Activated T-helper 1 cell treated with anti-CD3 and anti-CD28 coated beads, Interleukin-2, amount 50 U/mL, for 16 hours (primary cell): ENCODE measurements at places on chromosomes 7 and 10.
A peak's percentile ranks its signal among the peaks of the same experiment; 100 is the strongest.

GRCh38 chr7:135184254-135184841 is 13.8 kb upstream of the CYREN start:
- DNase-seq, result no peak

GRCh38 chr7:127532151-127532550 is 53.2 kb downstream of the GCC1 start:
- DNase-seq, result no peak

DNA sequence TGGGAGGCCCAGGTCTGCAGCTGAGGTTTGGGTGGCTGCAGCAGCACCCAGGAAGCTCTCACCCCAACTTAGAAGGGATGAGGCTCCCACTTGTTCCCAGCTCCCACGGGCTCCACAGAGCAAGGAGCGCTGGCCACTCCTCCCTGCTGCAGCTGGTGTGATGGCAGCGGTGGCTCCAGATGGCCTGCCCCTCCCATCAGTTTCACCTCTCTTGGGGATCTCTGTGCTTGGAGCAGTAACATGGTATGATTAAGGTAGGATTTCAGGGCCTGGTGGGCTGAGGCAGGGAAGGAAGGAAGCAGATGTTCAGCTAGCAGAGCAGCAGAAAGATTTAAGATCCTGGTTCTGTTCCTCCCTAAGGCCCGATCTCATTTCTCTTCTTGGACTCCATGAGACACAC is 66.8 kb upstream of the KIF5B start:
- DNase-seq, result no peak

GRCh38 chr10:110355141-110355831 is 50.6 kb upstream of the SMNDC1 start:
- no peak for DNase-seq

DNA sequence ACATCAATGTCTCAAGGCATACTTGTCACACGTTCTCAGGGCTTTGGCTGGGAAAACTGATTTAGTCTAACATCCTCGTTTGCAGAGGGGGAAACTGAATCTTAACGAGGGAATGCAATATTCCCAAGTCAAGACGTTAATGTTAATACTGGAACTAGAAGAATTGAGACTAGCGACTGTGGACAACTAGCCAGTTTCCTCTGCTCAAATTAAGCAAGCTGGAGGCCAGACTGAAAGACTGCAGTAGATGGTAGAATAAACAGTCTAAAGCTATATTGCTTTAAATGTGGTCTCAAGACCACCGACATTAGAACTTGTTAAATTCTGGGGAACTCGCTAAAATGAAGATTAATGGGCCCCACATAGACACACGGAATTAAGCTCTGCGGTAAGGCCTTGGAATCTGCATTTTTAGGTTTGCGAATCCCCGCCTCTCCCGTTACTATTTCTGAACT is 639 bp upstream of the TFAM start:
- no peak for DNase-seq

DNA sequence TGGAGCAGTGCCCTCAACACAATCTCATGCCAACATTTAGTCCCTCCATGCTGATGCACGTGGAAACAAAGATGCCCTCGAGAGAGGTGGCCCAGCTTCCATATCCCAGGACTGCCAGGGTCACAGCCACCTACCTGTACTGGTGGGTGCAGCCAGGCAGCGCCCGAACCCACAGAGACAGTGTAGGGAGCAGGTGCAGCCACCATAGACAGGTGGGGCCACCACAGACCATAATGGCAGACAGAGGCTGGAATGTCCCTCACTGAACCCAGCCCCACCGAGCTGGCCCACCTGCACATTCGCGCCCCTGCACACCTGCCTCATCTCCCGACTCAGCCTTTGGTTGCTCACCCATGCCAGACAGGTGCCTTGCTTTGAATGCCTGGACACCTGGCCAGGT is 18.3 kb upstream of the CPXM2 start:
- DNase-seq, result no peak

GRCh38 chr10:70655316-70655715 is 17.0 kb upstream of the ADAMTS14 start:
- no peak for DNase-seq

- no peak for DNase-seq
Measured at GRCh38 chr10:8473205-8473604, 418.7 kb downstream of the GATA3 start.

DNA sequence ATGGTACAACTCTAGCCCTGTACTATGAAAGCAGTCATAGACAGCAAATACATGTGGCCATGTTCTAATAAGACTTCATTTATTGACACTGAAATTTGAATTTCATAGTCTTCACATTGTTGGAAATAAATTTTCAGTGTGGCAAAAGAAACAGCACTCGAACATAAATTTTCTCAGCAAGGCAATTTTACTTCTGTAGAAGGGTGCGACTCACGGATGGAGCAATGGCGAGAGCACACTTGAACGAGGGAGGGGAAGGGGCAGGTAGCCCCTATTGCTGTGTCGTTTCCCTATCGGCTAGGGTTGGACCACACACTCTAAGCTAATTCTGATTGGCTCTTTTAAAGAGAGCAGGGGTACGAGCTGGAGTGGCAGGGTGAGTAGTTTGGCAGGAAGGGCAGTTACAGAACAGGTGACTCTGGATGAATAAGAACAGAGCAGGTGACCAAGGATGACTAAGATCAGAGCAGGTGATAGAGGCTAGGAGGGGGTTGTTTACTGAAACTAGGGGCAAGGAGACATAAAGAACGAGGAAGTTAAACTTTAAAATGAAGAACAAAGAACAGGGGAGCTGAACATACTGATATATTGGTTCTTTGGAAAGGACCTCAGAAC is 52.0 kb downstream of the LRRC4 start:
- no peak for DNase-seq

GRCh38 chr10:76774987-76775603 is 862.5 kb downstream of the KCNMA1 start:
- DNase-seq, result no peak

DNA sequence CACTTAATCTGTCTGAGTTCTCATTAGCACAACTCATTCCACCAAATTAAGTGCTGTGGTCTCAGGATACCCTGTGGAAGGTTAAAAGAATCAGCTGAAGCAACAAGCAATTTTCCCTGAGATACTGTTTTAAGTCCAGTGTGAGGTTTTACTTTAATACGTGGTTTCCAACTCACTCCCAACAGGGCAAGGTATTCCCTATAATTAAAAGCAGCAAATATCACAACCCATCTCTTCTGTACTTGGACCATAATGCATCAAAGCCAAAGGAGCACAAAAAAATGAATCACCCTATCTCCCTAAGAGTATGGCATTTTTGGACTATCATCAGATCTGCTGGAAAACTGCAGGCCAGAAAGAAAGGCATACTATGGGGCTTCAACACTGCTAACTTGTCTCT is 4.9 kb downstream of the CADPS2 start:
- no peak for DNase-seq

GRCh38 chr7:143407287-143408251 is 1.1 kb downstream of the EPHA1 start:
- DNase-seq, result no peak

DNA sequence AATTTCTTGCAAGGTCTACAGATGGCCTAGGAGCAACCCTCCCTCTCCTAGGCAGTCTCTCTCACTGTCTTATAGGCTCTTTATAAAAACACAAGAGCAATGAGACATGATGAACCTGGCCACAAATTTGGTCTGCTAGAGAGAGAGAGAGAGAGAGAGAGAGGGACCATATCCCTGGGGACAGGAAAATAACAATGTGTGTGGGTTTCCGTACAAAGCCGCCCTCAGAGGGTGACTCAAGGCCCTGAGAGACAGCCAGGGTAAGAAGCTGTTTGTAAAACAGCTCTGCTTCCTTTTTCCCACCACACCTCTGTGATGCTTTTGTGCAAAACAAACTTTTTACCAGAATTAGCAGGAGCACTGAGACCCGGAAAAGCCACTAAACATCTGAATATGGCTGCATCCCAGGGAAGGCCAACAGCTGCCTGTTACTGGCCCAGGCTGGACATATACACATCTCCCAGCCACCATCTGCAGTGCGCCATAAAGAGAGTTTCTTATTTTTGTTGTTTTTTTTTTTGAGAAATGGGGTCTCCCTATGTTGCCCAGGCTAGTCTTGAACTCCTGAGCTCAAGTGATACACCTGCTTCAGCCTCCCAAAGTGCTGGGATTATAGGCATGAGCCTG is 18.4 kb downstream of the GIMAP5 start:
- DNase-seq, result peak; percentile 50

- peak; percentile 13 for DNase-seq
Measured at GRCh38 chr7:94510582-94511496, 1.2 kb downstream of the CASD1 start.

- DNase-seq, result no peak
Measured at GRCh38 chr7:112336936-112337576, 113.2 kb upstream of the IFRD1 start.

DNA sequence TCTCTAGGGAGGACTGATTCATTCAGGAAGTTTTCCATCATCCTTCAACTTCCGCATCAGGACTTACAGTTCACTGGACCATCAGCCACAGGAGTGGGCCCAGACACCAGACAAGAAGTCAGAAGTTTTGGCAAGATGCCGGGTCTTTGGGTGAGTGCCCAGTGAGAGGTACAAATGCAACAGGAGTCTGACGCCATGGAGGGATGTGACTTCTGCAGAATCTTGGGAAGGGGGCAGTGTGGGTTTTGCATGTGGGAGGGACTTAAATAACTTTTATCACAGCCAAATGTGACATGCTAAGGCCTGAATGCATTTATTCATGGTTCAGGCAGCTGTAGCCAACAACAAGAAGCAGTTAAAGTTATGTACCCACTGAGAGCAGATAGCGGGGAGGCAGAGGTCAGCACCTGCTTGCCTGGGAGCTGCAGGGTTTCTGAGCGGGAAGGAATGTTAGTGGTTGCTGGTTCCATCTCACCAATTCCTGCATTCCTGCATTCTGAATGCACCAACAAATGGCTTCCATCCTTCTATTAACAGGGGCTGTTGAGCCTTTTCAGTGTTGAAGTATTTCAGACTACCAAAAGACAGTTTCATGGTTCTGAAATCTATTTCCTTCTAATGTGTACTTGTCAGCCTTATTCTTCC is 375.2 kb downstream of the PAXIP1 start:
- no peak for DNase-seq

DNA sequence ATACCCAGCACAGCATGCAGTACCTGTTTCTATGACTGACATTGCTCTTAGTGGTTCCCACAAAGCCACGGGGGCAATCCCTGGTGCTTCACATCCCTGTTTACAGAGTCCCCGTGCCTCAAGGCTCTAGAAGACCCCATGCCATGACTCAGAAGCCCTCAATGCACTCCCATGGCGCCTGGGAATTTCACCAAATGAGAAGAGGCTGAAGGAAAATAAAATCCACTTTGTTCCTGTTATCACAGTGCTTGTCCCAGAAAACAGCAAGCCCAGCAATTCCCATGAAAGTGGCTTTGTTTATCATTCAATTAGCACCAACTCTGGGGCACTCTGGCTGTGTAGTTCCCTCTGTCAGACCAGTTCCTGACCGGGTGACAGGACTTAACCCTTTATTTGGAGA is 268.3 kb downstream of the TNS3 start:
- no peak for DNase-seq

DNA sequence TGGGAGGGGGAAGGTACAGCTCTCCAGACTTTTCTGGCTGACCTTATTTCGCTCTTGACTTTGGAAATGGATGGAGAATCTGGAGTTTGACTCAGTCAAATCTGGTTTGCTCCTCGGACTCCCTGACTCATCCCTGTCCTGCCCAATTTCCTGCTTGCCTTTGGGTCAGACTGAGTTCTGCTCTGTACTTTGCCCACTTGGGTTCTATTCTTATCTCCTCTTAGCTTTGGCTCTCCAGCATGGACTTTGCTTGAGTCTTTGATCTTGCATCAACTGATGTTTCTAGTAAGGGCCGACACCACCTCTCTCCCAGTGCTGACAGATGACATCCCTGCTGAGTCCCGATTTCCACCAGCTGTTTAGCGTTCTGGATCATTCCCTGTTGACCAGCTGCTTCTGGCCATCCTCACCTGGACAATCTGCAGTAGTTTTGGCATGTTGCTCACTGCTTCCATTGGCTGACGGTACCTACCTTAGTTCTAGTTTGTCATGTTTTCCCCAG is 335.3 kb downstream of the SUGCT start:
- DNase-seq, result no peak

- no peak for DNase-seq
Measured at GRCh38 chr7:5666361-5666760, 115.1 kb downstream of the RNF216 start.

GRCh38 chr10:54094321-54094720 is 706.7 kb downstream of the PCDH15 start:
- DNase-seq, result no peak

- no peak for DNase-seq
Measured at GRCh38 chr7:142176901-142177300, 65.4 kb downstream of the MGAM2 start.

DNA sequence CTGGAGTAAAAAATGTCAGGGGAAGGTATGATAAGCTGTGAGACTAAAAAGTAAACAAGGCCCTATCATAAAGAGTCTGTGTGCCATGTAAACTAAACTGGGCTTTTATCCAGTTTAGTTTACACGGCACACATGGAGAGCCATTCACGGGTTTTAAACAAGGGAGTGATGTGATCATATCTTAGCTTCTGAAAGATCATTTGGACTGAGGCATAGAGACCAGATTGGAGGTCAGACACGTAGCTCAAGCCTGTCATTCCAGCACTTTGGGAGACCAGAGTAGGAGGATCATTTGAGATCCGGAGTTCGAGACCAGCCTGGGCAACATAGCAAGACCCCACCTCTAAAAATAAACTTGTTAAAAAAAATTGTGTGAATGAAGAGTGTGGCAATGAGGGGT is 50.1 kb downstream of the SKIDA1 start:
- no peak for DNase-seq

DNA sequence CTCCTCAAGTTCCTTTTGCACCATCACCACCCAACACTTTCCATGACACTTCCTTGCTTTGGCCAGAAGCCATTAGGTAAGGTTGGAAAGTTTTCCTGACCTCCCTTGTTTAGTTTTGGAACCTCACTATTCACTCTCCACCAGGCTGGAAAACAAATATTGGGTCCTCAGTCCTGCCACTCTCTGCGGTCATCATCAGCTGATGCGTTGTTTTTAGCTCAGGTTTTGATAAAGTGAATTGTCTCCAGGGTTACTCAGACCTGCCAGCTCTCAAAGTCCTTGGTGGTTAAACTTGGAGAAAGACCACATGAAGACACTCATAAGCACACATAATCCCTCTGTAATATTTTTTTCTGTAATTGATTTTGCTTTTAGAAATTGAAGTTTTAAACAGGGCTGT is 55.5 kb downstream of the CCDC186 start:
- no peak for DNase-seq

- no peak for DNase-seq
Measured at GRCh38 chr10:782751-783648, 93.5 kb upstream of the DIP2C start.

GRCh38 chr10:48957361-48958151 is 17.9 kb upstream of the LRRC18 start:
- DNase-seq, result no peak

- DNase-seq, result no peak
Measured at GRCh38 chr7:157010588-157011332, at the start of gene MNX1. TSS of gene MNX1 (minus strand) at chr7:157010663. CDS start at chr7:157010350, 313 bp downstream.

- DNase-seq, result no peak
Measured at GRCh38 chr7:77866786-77867536, 68.4 kb downstream of the PHTF2 start.
